ENCODE measurements at places on chromosomes 7 and 10.

DNA sequence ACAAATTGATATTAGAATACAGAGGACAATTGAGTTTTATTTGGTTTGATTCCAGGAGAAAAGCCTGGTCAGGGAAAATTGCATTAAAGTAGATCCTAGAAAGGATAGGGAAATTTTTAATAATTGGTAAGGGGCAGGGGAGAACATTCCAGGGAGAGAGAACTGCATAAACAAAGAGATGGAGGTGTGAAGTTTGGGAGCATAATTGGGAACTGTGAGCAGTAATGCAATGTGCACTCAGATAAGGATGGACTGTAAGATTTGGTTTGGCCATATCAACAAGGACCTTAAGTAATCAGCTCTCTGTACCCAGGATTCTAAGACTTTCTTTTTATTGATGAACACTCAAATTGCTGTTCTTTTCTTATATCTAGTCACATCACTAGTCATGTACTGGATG, 41.4 kb downstream of the ZMYND11 start:
- no peak for DNase-seq

DNA sequence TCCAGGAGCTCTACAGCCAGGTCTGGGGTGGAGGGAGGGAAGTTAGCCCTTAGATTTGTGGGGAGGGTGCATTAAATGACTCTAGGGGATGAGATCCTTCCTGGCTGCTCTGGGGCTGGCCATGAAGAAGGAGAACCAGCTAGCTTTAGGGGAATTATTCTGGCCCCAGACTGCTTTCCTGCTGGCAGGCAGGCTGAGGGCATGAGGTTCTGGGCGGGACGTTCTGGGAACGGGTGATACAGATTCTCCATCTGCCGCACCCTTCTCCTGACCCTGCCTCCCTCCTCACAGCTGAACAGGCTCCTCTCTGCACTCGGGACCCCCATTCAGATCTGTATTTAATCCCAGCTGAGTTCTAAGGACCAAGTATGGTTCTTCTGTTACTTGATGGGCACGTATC, 23.9 kb downstream of the GOLGA7B start:
- DNase-seq = no peak

DNA sequence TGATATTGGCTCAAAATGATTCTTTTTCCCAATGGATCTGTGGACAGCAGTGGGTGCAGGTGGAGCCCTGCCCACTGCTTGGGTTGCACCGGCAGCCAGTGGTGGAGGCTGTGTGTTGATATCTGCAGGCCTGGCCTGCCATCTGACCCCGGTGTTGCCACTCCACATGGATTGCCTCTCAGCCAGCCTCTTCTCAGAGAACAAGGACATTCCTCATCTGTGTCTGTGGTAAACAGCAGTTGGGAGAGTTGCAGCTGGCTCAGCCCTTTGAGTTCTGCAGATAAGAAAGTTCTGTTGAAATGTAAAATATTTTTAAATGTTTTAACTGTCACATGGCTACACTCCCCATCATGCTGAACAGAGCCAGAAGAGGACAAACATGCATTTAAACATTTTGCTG, 374.9 kb upstream of the CELF2 start:
- no peak for DNase-seq

GRCh38 chr7:36677769-36678437, 46.4 kb downstream of the AOAH start:
- DNase-seq = no peak

DNA sequence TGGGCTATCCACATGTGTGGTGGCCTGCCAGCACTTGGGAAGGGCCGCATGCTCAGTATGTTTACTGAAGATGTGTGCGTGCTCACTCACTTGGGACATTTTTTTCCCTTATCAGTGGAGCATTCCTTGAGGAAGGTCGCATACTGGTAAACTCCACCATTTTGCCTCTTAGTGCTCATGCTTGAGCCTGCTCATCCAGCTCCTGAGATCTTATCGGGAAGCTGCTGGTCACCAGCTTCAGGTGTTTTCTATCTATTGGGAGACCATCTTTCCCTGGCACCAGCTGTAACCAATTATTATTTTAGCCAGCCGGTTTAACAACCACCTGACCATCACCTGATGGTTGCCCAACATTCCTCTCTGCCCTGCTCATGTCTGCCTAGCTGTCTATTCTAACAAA, 35.0 kb upstream of the TRIM24 start:
- no peak for DNase-seq

GRCh38 chr7:22992874-22993840, 20.8 kb downstream of the HYCC1 start:
- DNase-seq = no peak

DNA sequence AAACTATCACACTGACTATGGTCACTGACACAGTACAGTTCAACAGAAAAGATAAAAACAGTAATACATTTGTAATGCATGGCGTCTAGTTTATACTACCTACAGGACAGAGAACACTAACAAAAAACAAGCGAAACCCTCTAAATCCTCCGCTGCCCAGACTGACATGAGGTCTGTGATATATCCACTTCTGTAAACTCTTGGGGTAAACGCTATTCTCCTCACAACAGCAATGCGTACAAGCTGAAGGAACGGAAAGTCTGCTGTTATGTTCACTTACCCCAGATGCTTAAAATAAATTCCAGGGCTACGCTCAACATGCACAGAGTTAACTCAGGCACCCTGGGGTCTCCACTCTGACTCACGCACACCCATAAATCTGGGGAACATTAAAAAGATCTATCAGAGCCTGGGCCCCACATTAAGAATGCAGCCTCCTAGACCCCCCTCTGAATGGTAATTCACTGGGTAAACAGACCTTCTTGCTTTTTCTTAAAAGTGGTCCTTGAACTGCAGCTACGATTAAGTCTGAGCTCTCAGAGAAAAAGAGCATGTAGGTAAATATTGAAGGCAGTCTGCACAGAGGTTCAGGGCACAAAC, 105.6 kb downstream of the CTBP2 start:
- no peak for DNase-seq

GRCh38 chr7:66732439-66732838, 8.1 kb upstream of the RABGEF1 start:
- no peak for DNase-seq

- peak; percentile 16 for DNase-seq
These were observed 1040.2 kb upstream of the SORCS1 start for GRCh38 chr10:108204528-108205305.

DNA sequence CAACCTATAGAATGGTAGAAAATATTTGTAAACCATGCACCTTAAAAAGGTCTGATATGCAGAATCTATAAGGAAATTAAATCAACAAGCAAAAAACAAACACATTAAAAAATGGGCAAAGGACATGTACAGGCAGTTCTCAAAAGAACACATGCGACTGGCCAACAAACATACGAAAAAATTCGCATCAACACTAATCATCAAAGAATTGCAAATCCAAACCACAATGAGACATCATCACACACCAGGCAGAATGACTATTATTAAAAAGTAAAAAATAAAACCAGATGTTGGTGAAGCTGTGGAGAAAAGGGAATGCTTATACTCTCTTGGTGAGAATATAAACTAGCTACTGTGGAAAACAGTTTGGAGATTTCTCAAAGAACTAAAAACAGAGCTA, 33.2 kb downstream of the TMEM229A start:
- DNase-seq = no peak

- no peak for DNase-seq
These were observed 21.7 kb downstream of the TRIM24 start for GRCh38 chr7:138481447-138482380.

- no peak for DNase-seq
These were observed 300.5 kb downstream of the KLF6 start for GRCh38 chr10:3484306-3485056.

- no peak for DNase-seq
These were observed 400.0 kb upstream of the FZD8 start for GRCh38 chr10:36042135-36042534.
